ENCODE measurements at places on chromosomes 16 and 17.
A peak's percentile ranks its signal among the peaks of the same experiment; 100 is the strongest.

GRCh38 chr16:30069611-30070462 is 4.3 kb downstream of the ALDOA start:
- peak overlapping the region; percentile 75 for H3K27ac ChIP-seq
- H3K27me3 ChIP-seq: no peaks in the 10 kb centered on the region
- peaks cover 72% of the 10 kb centered on the region for H3K36me3 ChIP-seq
- no peak for DNase-seq

GRCh38 chr17:80613732-80614071 is 69.1 kb downstream of the RPTOR start:
- H3K4me1 ChIP-seq: peaks cover 55% of the 10 kb centered on the region
- no peak for DNase-seq
- no peak overlapping the region for H3K27ac ChIP-seq
- no peaks in the 10 kb centered on the region for H3K27me3 ChIP-seq
- H3K36me3 ChIP-seq: no peaks in the 10 kb centered on the region

DNA sequence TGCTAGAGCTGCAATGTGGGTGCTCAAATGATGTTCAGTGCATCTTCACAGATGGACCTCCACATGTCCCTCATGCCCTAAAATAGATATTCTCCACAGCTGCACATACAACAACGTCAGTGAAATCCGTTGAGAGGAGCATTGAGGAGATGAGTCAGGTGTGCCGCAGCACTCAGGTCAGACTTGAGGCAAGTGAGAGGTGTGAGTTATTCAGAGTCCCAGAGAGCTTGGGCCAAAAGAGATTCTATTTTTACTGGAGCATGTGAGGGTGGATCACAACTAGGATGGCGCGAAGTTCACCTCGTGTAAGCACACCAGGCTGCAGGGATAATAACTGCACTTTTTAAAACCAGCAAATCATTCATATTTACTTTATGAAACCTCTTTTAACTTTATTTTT is 645.3 kb downstream of the MAF start:
- H3K36me3 ChIP-seq: no peaks in the 10 kb centered on the region
- H3K4me1 ChIP-seq: peaks cover 2% of the 10 kb centered on the region
- no peak overlapping the region for H3K27ac ChIP-seq
- H3K4me3 ChIP-seq: no peak overlapping the region

- no peaks in the 10 kb centered on the region for H3K27me3 ChIP-seq
- H3K4me3 ChIP-seq: no peak overlapping the region
- H3K4me1 ChIP-seq: peaks cover 6% of the 10 kb centered on the region
Measured at GRCh38 chr16:74862743-74863244, 88.2 kb upstream of the FA2H start.

DNA sequence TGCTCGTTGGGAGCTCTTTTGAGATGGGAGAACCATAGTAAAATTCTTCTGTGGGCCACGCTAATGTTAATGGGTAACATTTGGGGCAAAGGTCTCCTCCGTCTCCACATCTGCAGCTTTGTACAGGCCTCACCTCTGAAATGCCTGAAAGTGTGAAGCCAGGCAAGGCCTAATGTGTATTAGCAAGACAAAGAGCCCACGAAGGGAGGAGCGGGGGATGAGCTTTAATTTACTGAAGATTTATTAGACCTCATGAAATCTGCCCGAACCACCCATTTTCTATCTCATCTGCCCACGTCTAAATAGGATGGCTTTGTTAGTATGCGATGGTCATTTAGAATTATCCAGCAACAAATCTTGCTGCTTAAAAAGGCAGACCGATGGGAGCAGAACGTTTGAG is 408.9 kb downstream of the PMP22 start:
- no peaks in the 10 kb centered on the region for H3K27me3 ChIP-seq
- no peaks in the 10 kb centered on the region for H3K4me1 ChIP-seq
- DNase-seq: no peak
- H3K4me3 ChIP-seq: no peak overlapping the region
- H3K27ac ChIP-seq: no peak overlapping the region

GRCh38 chr17:41975099-41976083 is 8.8 kb downstream of the CNP start:
- peaks cover 10% of the 10 kb centered on the region for H3K4me1 ChIP-seq
- H3K27me3 ChIP-seq: no peaks in the 10 kb centered on the region
- H3K36me3 ChIP-seq: peaks cover 68% of the 10 kb centered on the region
- no peak for DNase-seq
- H3K27ac ChIP-seq: no peak overlapping the region
- H3K4me3 ChIP-seq: no peak overlapping the region

GRCh38 chr17:63772801-63773271 is 561 bp downstream of the CCDC47 start:
- DNase-seq: no peak
- H3K4me1 ChIP-seq: peaks cover 42% of the 10 kb centered on the region
- peaks cover 2% of the 10 kb centered on the region for H3K27me3 ChIP-seq
- peak overlapping the region; percentile 100 for H3K27ac ChIP-seq

- peaks cover 54% of the 10 kb centered on the region for H3K27me3 ChIP-seq
- H3K4me1 ChIP-seq: peaks cover 10% of the 10 kb centered on the region
- peak overlapping the region; percentile 91 for H3K4me3 ChIP-seq
- H3K27ac ChIP-seq: peak overlapping the region; percentile 20
Measured at GRCh38 chr16:81779536-81780320, 637 bp downstream of the PLCG2 start.

GRCh38 chr17:4177806-4178205 is 34.8 kb downstream of the CYB5D2 start:
- no peak for DNase-seq
- H3K27ac ChIP-seq: peak overlapping the region; percentile 88
- peaks cover 51% of the 10 kb centered on the region for H3K4me1 ChIP-seq
- no peaks in the 10 kb centered on the region for H3K27me3 ChIP-seq

DNA sequence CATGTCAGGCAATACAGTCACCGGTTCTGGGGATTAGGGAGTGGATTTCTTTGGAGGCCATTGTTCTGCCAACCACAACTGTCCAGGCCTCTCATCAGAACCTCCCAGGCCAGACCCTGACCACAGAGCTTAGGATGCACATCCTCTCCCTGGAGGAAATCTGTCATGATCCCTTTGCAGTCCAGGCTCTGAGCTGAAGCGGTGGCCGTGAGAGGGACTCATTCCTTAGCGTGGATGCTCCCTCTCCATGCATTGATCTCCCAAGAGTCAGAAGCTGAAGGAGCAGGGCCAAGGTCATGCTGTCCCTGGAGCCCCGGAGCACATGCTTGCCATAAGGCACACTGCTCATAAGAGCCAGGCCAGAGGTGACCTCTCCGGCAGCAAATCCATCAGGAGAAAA is 181.4 kb downstream of the COPRS start:
- no peak overlapping the region for H3K27ac ChIP-seq
- no peak overlapping the region for H3K4me3 ChIP-seq
- no peaks in the 10 kb centered on the region for H3K36me3 ChIP-seq

DNA sequence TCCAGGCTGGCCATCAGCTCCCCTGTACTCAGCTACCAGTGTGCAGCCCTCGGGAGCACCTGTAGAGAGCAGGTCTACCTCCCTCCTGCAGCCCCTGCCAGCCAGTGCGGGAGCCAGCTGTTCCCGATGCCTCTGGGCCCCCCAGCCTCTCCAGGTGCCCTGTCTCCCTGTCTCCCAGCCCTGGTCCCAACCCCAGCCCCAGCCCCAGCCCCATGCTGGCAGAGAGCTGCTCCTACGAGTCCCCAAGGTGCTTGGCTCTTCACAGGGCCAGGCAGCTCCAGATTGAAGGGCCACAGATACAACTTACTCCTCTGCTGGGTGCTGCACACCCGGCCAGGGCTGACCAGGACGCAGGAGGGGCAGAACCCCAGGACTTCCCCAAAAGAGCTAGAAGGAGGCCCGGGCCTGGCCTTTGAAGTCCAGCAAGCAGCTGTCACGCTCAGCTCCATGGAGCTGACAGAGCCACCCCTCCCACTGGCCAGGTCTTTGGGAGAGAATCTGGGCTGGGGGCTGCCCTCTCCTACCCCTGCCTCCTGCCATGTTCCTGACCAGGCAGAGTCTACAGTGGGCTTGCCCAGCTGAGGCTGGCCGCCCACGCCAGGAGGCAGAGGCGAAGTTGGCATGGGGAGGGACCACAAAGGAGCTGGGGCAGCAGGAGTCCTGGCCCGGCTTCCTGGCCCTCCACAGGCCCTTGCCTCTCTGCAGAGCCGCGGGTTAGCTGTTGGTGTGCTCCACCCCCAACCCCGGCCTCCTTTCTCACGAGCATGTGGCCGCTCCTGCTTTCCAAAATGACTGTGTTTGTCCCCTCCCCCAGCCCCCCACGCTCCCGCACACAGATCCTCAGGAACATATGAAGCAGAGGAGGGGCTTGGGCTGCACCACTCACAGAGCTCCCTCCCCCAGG is 9.5 kb upstream of the ADAM11 start:
- no peaks in the 10 kb centered on the region for H3K27me3 ChIP-seq
- no peaks in the 10 kb centered on the region for H3K4me1 ChIP-seq
- peaks cover 11% of the 10 kb centered on the region for H3K36me3 ChIP-seq
- H3K27ac ChIP-seq: no peak overlapping the region
- DNase-seq: no peak

GRCh38 chr16:67652578-67653127 is 7.4 kb downstream of the ACD start:
- H3K27ac ChIP-seq: no peak overlapping the region
- H3K4me1 ChIP-seq: peaks cover 9% of the 10 kb centered on the region
- no peaks in the 10 kb centered on the region for H3K27me3 ChIP-seq
- H3K4me3 ChIP-seq: no peak overlapping the region
- peak; percentile 57 for DNase-seq

DNA sequence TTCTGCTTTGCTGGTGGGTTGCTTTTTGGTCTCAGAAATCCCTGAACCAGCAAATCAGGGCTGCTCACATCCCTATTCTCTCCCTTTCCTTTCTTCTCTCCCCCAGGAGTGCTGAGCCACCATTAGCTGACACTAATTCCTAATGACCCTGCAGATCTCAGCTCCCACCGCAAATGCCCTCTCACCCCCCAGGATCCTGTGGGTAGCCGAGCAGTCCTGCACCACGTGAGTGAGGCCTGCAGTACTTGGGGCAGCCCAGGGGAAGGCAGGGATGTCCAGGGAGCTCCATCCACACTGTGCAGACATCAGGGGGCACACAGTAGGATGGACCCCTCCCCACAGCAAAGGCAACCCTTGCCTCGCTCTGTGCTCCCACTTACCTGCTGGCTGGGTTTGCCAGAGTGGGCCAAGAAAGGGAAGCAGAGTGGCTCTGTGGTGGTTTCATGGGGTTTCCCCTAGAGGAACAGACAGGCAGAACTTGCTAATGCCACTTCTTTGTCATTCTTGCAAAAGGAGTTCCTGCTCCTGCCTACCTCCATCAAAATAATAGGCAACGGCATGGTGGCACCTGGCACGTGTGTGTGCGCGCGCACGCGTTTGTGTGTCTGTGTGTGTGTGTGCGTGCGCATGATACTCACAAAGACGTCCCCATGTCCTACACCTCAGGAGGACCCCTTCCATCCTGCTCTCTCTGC is 135.6 kb downstream of the GAS7 start:
- H3K4me3 ChIP-seq: no peak overlapping the region
- no peaks in the 10 kb centered on the region for H3K27me3 ChIP-seq
- DNase-seq: no peak
- no peaks in the 10 kb centered on the region for H3K36me3 ChIP-seq
- no peaks in the 10 kb centered on the region for H3K4me1 ChIP-seq

DNA sequence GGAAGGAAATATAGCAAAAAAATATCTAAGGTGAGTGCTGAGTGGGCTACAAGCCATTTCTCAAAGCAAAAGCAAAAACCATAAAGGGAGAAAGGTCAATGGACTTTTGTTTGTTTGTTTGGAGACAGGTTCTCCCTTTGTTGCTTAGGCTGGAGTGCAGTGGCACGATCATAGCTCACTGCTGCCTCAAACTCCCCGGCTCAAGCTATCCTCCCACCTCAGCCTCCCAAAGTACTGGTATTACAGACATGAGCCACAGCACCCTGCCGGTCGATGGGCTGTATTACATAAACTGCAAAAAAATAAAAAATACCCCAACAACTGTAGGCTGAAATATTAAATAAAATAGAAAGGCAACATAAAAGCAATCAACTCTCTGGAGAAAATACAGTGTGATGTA is 3.5 kb upstream of the RBBP6 start:
- H3K36me3 ChIP-seq: peaks cover 8% of the 10 kb centered on the region
- H3K4me3 ChIP-seq: no peak overlapping the region
- no peaks in the 10 kb centered on the region for H3K27me3 ChIP-seq
- no peak overlapping the region for H3K27ac ChIP-seq
- DNase-seq: no peak
- H3K4me1 ChIP-seq: peaks cover 2% of the 10 kb centered on the region

GRCh38 chr17:83124871-83125514 is 45.6 kb downstream of the METRNL start:
- H3K27me3 ChIP-seq: peaks cover 33% of the 10 kb centered on the region
- no peaks in the 10 kb centered on the region for H3K36me3 ChIP-seq
- H3K27ac ChIP-seq: no peak overlapping the region
- peaks cover 6% of the 10 kb centered on the region for H3K4me1 ChIP-seq
- H3K4me3 ChIP-seq: no peak overlapping the region

GRCh38 chr17:57108671-57109392 is 23.8 kb downstream of the AKAP1 start:
- H3K36me3 ChIP-seq: peaks cover 12% of the 10 kb centered on the region
- H3K4me1 ChIP-seq: peaks cover 3% of the 10 kb centered on the region
- no peak overlapping the region for H3K4me3 ChIP-seq
- no peaks in the 10 kb centered on the region for H3K27me3 ChIP-seq
- H3K27ac ChIP-seq: no peak overlapping the region
- no peak for DNase-seq

DNA sequence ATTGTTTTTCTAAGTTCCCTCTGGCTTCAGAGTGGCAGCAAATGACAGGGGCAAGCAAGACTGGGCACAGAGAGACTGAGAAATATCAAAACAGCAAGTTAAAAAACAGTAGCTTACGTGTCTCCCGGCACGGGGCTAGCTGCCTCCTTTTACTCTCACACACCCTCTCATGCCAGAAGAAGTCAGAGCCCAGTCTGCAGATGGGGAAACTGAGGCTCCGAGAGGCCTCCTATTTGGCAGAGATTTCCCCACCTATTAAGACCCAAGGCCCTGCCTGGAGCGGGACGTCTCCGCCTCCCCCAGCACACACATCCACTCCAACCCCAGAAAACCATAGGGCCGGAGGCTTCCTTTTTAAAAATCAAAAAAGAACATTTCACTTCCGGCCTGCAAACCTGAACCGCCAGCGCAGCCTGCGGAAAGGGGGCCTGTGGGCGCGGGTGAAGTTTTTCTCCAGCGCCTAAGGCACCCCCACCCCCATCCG is 832 bp downstream of the CARHSP1 start:
- H3K27me3 ChIP-seq: no peaks in the 10 kb centered on the region
- H3K4me1 ChIP-seq: peaks cover 39% of the 10 kb centered on the region
- peaks cover 8% of the 10 kb centered on the region for H3K36me3 ChIP-seq

Data from activated CD4-positive, alpha-beta T cell treated with anti-CD3 and anti-CD28 coated beads, Interleukin-2, amount 10 ng/mL, durations not matched to agents 24 days and 14 days (primary cell).